ENCODE measurements at places on chromosomes 16 and 17.

DNA sequence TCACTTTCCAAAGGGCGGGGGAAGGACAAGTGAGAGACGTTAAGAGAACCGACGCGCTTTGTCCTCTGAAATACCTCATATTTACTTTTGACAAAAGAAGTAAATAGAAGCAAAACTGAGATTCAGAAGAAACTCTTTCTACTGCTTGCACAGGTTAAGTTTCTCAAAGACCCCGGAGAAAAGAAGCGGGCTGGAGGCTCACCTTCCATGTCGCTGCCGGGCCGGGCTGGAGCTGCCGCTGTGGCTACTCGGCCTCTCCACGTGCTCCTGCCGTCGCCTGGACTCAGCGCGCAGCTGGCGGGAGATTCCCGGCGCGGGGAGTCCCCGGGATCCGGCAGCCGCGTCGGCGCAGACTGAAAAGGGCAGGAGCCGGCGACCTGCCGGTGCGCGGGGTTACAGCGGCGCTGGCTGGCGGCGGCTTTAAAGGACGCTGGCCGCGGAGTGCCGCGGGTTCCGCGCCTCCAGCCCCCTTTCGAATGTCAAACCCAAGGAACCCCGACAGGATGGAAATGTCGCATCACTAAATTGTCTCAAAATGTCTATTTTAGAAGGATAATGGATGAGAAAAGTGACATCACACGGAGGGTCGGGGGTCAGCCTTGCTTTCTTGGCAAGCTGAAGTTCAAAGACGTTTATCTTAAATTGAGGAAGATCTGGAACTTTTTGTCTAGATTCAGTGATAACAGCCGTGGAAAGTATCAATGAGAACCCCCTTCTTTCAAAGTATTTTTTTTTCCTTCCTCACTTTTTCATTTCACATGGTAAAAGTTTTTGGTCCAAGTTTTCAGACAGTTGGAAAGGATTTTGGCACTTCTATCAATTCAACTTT lies at the start of gene IKZF3:
Gene IKZF3 (minus strand): TSS at position 395 of the 829 bp plus-strand sequence. CDS start 186 bp downstream, at position 209.
- DNase-seq, result no peak

DNA sequence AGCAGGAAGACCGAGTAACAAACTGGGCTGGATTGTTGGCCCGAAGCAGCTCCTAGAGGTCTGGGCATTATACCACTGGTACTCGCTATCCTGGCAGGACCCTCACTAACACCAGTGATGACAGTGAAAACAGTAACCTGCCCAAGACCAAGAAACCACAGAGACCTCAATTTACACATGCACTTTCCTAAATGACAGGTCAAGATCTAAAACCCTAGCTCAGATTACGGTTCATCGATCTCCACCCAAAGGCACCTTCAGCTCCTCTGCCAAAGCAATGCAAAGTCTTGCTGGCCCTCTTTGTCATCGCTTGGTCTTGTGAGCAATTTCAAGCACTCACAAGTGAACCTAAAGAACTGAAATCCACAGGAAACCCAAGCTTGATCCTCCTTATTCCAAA lies 1.5 kb downstream of the PIP4K2B start:
- no peak for DNase-seq

GRCh38 chr17:65018610-65019316 lies 37.8 kb downstream of the GNA13 start:
- DNase-seq, result no peak

- DNase-seq, result no peak
Observed at GRCh38 chr16:66399031-66399430, 28.1 kb upstream of the BEAN1 start.

GRCh38 chr16:82886146-82886545 lies 259.4 kb downstream of the CDH13 start:
- no peak for DNase-seq

GRCh38 chr16:19681637-19682036 lies 36.4 kb downstream of the KNOP1 start:
- DNase-seq, result no peak

GRCh38 chr16:83579027-83579426 lies 228.8 kb upstream of the HSBP1 start:
- no peak for DNase-seq

All from NCI-H1694 (cell line).